ENCODE measurements at places on chromosomes 5 and 9.

DNA sequence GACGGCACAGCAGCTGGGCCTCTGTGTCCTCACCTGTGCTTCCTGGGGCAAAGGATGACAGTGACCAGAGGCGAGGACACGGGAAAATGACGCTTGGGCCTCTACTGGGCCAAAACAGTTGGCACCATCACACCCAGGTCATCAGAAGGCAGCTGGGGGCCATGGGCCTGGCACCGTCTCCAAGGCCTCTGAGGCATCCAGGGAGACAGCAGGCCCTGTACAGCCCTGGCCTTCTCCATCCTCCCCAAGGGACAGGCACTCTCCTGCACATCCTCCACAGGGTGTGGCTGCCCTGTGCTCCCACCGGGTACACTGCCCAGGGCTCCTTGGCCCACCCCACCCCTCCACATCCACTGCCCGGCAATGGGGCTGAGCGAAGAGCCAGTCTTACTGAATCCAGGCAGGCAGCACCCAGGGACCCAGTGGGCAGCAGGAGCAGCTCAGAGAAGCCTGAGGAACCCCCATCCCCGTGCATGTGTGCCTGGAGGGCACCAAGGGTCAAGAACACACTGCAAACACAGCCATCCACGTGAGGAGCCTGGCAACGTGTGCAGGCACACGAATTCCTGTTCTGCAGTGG is 4.0 kb downstream of the LPCAT1 start:
- no peak for DNase-seq

DNA sequence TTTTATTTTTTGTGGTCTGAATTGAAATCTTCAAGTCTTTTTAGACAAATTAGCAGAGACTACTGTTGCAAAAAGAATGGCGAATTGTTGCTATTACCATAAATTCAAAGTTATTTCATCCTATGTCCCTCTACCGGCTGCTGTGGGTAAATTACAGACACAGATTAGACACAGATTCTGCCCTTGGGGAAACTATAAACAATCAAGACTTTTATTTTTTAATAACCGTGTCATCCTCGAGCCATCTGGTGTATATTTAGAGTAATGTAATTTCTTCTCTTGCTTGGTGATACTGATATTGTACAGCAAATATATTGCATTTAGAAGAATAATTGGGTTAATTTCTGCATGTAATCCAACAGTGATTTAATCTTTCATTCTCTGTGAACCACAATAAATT is 228.0 kb upstream of the ADAMTSL1 start:
- DNase-seq: no peak

- no peak for DNase-seq
These were observed 62.6 kb downstream of the ANGPTL2 start for GRCh38 chr9:127059765-127060361.

- DNase-seq: no peak
These were observed 126.3 kb downstream of the TLE1 start for GRCh38 chr9:81563020-81563407.

GRCh38 chr5:55924744-55925143 is 70.0 kb downstream of the IL6ST start:
- DNase-seq: no peak

- no peak for DNase-seq
These were observed 110.1 kb upstream of the MOCS2 start for GRCh38 chr5:53219610-53220009.

DNA sequence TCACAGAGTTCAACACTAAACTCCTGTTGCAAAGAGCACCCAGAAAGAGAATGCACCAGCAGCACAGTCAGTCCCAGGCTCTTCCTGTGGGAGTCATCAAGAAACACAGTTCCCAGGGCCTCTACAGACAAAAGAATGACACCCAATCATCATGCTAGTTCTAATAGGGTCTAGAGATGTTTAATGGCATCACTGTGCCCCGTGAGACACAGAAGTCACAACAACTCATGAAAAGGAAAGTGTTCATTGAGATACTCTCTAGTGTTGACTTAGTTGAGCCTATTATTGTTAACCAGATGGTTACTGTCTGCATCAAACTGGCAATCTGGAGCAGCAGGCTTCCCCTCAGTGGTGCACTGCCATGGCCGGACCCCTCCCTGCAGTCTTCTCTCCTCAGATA is 1.6 kb downstream of the KLHL3 start:
- no peak for DNase-seq

- DNase-seq: no peak
These were observed 173.0 kb downstream of the HINT1 start for GRCh38 chr5:130992095-130992494.

GRCh38 chr9:126564716-126565115 is 49.0 kb upstream of the LMX1B start:
- DNase-seq: no peak

- no peak for DNase-seq
These were observed 116.6 kb upstream of the BNC2 start for GRCh38 chr9:16987026-16987425.

GRCh38 chr5:178336889-178337288 is 104.3 kb upstream of the PHYKPL start:
- DNase-seq: no peak

- DNase-seq: no peak
These were observed 458.4 kb downstream of the HINT1 start for GRCh38 chr5:130706696-130707095.

- DNase-seq: no peak
These were observed 484.0 kb downstream of the PRDM9 start for GRCh38 chr5:23991406-23991805.

DNA sequence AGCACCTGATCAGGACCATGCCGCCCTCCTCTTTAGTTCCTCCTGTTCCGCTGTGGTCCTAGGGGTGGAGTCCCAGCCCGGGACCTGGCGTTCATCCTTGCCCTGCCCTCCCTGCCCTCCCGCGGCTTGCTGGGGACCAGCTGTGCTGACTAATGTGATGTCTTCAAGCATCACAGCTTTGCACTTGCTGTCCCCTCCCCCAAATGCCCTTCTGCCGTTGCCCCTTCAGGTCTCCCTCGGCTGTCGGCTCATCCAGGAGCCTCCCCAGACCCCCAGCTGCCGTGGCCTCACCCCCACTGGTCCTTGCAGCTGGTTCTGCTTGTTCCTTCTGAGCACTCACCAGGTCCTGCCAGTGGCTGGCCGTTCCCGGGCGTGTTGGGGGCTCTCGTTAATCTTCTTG is 19.9 kb downstream of the RXRA start:
- DNase-seq: no peak

DNA sequence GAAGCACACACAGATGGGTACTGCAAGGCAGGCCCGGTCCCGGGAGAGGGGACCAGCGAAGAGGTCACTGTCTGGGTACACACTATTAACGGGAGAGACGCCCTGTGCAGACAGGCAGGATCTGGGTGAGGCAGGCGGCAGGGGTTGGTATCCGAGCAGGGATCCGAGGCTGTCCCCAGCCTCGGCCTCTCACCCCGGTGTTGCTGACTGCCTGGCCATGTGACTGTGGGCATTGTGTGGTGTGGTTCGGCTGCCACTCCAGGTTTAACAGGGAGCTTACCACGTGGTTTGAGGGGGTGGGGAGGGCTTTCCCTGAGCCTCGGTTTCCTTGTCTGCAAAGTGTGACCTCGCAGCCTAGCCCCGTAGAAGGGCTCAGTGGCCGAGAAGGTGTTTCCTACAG is 11.1 kb upstream of the RALGDS start:
- DNase-seq: no peak

DNA sequence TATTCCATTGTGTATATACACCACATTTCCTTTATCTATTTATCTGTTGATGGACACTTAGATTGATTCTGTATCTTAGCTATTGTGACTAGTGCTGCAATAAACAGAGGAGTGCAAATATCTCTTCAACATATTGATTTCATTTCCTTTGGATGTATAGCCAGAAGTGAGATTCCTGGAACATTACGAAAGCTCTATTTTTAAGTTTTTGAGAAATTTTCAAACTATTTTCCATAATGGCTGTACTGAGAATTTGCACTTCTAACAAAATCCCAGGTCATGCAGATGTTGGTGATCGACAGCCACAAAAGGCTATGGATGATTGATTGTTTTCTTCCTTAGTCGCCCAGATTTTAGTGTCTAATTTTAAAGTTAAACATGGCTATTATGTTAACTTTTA is 132.7 kb upstream of the MTAP start:
- DNase-seq: no peak

GRCh38 chr5:1329111-1329579 is 15.8 kb downstream of the CLPTM1L start:
- DNase-seq: no peak

GRCh38 chr9:76603448-76603895 is 144.5 kb downstream of the GCNT1 start:
- no peak for DNase-seq

- DNase-seq: no peak
These were observed 37.9 kb downstream of the LURAP1L start for GRCh38 chr9:12812710-12813109.

- DNase-seq: no peak
These were observed 68.3 kb downstream of the SMARCA2 start for GRCh38 chr9:2083479-2083878.

GRCh38 chr5:92864591-92864990 is 716.4 kb downstream of the NR2F1-AS1 start:
- DNase-seq: no peak

GRCh38 chr9:87065981-87066380 is 118.7 kb upstream of the GAS1 start:
- DNase-seq: no peak

- no peak for DNase-seq
These were observed 18.9 kb downstream of the BNIP1 start for GRCh38 chr5:173163219-173163618.

DNA sequence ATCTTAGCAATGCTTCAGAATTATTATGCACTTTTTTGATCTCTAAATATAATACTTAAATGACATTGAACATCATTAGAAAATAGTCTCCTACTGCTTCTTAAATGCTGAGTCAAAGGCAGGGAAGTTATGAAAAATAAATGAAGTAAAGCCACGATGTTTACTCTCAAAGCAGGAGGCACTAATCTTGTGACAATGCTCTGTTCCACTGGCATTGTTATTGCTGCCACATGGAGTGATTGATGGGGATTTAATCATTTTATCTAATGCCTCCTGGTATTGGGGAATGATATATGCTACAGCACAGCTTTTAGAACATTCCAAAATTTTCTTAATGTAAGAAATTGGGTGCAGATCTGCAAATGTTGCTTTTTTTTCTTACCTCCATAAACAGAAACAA is 1655.4 kb upstream of the NUDT12 start:
- no peak for DNase-seq

GRCh38 chr5:594226-594860 is 17.8 kb upstream of the CEP72 start:
- DNase-seq: no peak

DNA sequence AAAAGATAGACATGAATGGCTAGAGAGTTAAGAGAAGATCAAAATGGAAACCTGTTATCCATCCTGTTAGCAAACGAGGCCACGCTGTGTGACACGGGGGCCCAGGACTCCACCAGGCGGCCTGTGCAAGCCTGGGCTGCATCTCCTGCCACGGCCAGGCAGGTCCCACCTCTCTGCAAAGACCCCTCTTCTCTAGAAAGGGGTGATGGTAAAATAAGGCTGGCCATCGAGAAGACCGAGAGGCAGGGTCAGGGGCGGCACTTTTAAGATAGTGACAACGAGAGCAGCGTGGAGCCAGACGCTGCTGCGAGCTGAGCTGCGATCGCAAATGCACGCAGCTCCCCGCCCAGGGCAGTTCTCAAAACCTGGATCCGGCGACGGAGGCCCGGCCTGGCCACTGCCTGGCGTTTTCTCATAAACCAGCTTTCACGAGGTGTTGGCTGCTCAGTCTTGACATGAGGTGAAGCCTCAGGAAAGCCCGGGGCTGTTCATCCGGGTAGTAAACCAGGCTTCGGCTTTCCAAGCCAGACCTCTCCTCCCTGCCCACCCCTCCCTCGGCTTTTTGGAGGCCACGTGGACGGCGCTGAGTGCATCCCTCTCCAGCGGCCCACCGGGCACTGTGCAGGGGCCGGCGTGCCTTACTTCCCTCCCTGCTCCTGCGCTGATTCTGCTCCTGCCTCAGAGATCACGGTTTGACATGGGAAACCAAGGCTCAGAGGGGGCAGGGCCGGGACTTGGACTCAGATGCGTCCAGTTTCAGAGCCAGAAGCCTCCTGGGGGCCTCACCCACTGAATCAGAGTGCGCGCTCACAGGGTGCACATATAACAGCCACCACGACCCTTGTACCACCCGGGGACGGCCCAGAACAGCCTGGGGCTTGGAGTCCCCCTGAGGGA is 151.6 kb upstream of the PHYKPL start:
- DNase-seq: no peak

- DNase-seq: no peak
These were observed 22.9 kb downstream of the CAMSAP1 start for GRCh38 chr9:135884328-135885035.

- no peak for DNase-seq
These were observed 36.0 kb upstream of the NOTCH1 start for GRCh38 chr9:136581614-136582447.

GRCh38 chr9:21605489-21605931 is 123.4 kb upstream of the IFNE start:
- DNase-seq: no peak

DNA sequence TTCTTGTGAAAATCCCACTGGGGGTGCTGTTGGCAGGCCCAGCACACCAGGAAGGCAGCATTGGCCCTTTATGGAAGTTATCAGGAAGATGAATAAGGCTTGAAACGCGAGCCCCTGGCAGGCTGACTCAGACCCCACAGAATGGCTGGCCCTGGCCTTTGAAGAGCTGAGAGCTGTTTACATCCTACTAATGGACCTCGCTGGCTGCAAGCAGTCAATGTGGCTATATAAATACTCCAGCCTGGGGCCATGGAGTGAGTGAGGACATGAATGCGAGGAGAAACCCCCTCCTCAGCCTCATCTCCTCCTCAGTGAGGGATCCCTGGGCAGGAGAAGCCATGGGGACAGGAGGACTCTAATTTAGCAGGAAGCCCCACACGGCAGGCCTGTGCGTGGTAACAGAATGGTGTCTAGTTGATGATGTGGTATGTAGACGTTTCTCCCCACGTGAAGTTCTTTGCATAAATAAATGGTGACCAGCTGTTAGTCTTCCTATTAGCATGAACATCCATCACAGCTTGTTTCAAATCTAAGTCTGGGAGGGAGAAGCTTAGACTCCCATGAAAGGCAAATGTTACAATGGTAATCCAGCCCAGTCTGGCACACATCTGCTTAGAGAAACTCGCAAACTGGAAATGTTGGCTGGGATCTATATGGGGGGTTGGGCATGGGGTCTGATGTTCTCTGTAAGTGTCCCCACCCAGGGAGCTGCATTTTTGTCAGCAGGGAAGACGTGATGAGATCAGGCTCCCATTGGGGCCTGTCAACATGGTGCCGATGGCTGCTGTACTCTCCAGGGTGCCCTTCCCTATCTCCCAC is 175.1 kb upstream of the PITX1 start:
- DNase-seq: no peak

DNA sequence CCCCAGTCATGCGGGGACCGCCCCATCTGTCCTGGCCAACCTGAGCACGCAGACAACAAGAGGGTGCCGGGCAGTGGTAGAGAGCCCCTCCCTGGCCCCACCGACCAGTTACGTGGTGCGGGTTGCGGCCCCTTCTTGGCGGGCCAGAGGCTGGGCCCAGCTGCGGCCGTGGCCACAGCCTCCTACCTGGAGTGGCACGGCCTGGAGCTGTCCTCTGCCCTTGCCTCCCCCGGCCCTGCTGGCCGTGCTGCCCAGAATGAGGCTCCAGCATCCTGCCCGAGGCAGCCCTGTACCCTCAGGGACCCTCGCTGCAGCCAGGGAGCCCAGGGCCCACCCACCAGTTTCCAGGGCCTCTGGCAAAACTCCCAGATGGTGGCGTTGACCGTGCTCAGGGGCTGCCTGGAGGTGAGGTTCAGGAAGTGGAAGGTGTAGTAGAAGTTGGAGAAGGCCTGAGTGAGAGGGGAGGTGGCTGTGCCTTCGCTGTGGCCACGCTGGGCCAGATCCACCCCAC is 5.7 kb downstream of the ENTPD8 start:
- DNase-seq: no peak

Data from activated CD4-positive, alpha-beta T cell treated with anti-CD3 and anti-CD28 coated beads, Interleukin-2, amount 50 U/mL, for 48 hours (primary cell).